ENCODE measurements at places on chromosomes 1 and 21.

DNA sequence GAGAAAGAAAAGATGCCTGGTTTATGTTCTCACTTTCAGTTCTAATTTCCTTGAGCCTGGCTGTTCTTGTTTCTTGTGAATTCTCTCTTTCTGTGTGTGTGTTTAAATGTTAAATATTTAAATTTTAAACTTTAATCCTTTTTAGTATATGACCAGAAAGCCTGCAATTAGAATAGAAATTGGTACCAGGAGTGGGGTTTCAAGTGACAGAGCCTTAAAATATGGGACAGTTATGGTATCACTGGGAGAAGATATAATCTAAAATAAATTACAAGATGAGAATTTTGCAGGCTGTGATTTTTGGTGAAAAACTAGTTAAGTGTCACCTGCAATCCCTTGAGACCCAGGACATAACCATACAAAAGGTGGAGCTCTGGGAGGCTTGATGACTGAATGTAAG is 81.4 kb downstream of the SYT6 start:
- no peak for DNase-seq

GRCh38 chr1:20584890-20585289 is 4.0 kb upstream of the CDA start:
- DNase-seq: no peak

- no peak for DNase-seq
Observed at GRCh38 chr1:152516082-152516481, 1.8 kb downstream of the CRCT1 start.

GRCh38 chr1:36471830-36472641 is 7.9 kb upstream of the MRPS15 start:
- no peak for DNase-seq

GRCh38 chr1:183030053-183030452 is 6.8 kb downstream of the LAMC1 start:
- no peak for DNase-seq

DNA sequence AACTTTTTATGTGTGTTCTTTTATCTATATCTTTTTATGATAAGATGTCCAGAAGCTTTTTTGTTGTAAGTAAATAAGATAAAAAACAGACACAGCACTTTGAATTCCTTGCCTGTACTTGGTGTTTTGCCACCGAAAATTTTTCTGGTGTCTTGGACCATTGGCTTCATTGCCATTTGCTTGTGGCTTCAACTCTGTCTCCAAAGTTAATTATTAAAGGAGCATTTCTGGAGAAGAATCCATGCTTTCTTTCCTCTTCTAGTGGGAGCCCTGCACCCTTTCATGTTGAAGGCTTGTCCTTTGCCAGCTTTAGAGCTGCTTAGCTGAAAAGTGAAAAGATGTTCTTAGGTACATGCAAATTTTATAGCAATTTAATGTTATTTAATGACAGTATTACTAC is 112.2 kb downstream of the DYRK1A start:
- no peak for DNase-seq

DNA sequence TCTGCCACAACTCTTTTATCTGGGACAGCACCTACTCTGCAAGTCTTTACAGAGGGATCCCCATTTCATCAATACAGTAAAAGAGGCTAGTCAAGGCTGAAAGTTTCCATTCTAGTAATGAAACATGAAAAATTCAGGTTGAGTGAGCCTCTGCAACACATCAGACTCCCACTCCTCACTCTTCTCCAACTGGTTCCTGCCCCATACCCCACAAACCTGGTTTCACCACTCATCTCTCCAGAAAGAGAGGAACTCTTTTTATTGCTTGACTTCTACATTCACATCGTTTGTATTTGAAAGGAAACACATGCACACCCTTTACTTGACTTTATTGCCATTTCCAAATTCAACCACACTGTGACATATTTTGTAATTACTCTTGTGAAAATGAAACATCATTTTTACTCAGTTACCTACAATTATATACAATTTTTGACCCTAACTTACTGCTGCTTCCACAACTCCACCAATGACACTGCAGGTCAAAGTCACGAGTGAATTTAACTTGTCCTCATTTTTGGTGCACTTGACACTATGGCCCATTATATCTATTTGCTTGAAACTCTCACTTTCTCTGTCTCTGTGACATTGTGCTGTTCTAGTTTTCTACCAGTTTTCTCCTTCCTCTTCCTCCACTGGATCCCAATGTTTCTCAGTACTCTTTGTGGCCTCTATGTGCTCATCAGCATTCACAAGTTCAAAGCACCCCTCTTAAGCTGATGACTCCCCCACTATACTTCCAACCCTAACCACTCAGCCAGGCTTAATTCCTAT is 8.0 kb downstream of the STX6 start:
- DNase-seq: no peak

DNA sequence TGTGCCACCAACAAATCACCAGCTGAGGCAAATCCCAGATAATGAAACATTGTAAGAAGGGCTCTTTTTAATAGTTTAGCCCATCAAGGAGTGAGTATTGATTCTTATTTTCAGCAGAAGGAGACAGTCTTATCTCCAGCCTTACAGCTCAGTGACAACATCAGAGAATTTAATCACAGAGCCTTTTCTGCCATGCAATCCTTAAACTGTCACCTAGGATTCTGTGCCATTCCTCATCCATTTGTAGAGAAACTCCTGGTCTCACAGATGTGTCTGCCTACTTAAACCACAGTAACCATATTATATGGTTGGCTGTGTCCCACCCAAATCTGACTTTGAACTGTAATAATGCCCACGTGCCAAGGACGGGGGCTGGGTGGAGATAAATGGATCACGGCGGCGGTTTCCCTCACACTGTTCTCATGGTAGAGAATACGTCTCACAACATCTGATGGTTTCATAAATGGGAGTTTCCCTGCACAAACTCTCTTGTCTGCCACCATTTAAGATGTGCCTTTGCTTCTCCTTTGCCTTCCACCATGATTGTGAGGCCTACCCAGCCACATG is 217.7 kb downstream of the RERE start:
- DNase-seq: no peak

- no peak for DNase-seq
Observed at GRCh38 chr1:91161749-91162148, 139.9 kb upstream of the ZNF644 start.

DNA sequence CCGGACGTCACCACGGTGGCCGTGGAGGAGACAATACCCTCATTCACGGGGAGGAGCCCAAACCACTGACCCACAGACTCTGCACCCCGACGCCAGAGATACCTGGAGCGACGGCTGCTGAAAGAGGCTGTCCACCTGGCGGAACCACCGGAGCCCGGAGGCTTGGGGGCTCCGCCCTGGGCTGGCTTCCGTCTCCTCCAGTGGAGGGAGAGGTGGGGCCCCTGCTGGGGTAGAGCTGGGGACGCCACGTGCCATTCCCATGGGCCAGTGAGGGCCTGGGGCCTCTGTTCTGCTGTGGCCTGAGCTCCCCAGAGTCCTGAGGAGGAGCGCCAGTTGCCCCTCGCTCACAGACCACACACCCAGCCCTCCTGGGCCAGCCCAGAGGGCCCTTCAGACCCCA is 7.0 kb downstream of the TNFRSF14 start:
- no peak for DNase-seq

GRCh38 chr1:157226739-157227138 is 88.5 kb upstream of the ETV3 start:
- DNase-seq: no peak

DNA sequence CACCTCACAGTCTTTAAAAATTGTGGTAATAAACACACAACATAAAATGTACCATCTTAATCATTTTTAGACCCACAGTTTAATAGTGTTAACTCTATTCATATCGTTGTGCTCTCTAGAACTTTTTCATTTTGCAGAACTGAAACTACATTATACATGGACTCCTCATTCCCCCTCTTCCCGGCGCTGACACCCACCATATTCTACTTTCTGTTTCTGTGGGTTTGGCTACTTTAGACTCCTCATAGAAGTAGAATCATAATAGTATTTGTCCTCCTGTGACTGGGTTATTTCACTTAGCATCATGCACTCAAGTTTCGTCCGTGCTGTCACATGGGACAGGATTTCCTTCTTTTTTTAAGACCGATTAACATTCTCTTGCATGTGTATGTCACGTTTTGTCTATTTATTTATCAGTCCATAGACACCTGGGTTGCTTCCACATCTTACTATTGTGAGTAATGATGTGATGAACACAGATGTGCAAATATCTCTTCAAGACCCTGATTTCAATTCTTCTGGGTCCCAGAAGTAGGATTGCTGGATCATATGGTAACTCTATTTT is 62.9 kb upstream of the TMPRSS2 start:
- DNase-seq: no peak

DNA sequence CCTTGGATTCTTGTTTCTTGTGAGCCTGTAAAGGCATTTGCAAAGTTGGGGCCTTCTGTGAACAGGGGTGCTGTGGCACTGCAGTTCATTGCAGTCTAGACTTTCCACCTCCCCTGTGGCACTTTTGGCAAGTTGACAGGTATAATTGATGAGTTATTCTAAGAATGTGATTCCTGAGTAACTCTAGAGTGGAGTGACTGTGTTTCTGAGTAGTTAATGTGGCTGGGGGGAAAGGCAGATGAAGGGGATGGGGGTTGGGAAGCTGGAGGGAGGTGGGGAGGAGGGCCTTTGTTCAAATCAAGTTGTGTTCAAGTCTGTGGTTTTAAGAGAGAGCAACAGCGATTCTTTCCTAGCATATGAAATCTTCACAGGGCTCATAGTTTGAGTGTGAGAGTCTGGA is 32.9 kb downstream of the PBX1 start:
- DNase-seq: no peak

GRCh38 chr1:10078494-10078893 is 45.7 kb downstream of the UBE4B start:
- no peak for DNase-seq

DNA sequence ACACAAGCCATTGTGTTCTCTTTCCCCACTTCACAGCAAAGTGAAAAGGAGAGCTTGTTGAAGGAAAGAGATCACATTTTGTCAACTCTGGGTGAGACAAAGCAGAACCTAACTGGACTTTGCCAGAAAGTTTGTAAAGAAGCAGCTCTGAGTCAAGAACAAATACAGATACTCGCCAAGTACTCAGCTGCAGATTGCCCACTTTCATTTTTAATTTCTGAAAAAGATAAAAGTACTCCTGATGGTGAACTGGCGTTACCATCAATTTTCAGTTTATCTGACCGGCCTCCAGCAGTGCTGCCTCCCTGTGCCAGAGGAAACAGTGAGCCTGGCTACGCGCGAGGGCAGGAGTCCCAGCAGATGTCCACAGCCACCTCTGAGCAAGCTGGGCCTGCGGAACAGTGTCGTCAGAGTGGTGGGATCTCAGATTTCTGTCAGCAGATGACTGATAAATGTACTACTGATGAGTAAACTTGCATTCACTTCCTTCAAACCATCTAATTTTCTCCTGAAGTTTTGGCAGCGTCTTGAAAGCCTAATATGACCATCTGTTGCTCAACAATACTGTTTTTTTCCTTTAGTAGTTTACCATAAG is 43.7 kb downstream of the BACH1 start:
- DNase-seq: no peak

- no peak for DNase-seq
Observed at GRCh38 chr1:154883919-154884868, 14.1 kb upstream of the KCNN3 start.

DNA sequence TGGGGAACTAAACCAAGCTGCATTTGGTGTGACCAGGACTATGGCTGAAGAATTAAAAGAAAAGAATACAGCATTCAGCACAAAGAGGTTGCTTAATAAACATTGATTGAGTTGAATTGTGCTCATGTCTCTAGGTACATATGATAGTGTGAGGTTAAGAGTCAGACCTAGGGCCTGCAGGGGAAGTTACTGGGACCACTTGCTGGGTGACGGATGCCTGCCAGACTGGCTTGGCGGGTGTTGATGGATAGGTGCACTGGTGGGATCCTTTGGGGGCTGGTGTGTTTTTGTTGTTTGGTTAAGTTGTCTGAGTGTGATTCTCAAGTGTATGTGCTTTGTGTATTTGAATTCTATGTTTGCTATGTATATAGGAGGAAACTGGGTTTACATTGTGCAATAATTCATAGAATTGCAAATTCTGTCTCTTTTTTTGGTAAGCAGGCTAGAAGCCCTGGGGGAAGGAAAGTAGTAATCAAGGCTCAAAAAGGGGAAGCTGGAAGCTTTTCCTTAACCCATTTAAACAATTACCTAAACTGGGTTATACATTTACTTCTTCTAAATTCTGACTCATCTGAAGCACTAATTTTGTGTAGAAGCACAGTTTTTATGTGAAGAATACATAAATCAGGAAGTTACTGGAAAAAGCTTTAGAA is 1.8 kb downstream of the CD101 start:
- DNase-seq: no peak

DNA sequence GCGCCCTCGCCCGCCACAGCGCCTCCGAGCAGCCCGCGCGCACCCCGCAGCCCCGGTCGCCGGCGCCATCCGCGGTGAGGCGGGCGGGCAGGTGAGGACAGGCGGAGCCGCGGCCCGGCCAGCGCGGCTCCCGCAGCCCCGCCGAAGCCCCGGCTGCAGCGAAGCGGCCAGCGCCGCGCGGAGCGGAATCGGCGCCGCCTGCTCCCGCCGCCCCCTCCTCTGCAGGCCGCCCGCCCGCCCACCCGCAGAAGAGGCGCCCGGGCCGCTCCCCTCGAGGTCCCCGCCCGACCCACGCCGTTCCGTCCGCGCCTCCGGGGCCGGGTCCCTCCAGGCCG is 1.3 kb downstream of the PRDM16 start:
- no peak for DNase-seq

DNA sequence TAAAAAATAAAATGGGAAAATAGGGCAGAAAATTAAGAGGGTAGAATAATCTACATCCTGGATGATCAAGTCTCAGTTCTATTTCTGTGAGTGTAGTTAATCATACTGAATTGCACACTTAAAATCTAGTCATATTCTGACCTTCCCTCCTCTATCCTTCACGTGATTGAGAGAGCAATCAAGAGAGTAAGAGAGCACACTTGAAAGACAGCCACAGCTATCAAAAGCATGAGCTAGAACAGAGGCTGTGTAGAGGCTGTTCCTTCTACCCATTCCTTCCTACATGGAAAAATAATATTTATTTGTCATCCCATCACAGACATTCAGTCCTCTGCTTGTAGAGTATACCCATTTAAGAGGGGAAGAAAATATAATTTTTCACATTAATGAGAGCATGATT is 52.4 kb downstream of the PHC2 start:
- no peak for DNase-seq

- no peak for DNase-seq
Observed at GRCh38 chr1:200794506-200795065, 55.9 kb downstream of the CAMSAP2 start.

- DNase-seq: no peak
Observed at GRCh38 chr1:211800925-211801607, 29.5 kb downstream of the LPGAT1 start.

DNA sequence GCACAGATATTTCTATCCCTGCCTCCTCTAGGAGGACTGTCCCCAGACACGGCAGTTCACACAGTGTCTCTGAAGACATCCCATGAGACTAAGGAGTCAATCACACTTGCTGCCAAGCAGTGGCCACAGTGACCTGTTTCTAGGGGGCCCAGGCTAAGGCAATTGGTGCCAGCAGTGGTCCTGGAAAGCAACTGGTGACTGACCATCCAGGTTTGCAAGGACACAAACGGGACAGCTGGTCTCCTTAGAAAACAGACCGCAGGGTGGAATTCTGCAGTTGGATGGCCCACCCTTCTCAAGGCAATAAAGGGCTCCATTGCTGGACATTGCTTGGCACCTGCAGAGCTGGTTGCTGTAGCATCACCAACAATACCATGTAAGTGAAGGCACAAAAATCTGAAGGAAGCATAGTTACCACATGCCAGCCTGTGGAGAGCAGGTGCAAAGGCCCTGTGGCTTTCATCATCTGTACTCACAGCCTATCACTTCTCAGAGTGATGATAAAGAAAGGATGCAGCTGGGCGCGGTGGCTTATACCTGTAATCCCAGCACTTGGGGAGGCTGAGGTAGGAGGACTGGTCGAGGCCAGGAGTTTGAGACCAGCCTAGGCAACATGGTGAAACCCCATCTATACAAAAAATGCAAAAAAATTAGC is 81.5 kb downstream of the STUM start:
- no peak for DNase-seq
